ENCODE measurements at places on chromosomes 6 and 20.

GRCh38 chr20:46930640-46931339, 36.1 kb downstream of the EYA2 start:
- no peak for DNase-seq

DNA sequence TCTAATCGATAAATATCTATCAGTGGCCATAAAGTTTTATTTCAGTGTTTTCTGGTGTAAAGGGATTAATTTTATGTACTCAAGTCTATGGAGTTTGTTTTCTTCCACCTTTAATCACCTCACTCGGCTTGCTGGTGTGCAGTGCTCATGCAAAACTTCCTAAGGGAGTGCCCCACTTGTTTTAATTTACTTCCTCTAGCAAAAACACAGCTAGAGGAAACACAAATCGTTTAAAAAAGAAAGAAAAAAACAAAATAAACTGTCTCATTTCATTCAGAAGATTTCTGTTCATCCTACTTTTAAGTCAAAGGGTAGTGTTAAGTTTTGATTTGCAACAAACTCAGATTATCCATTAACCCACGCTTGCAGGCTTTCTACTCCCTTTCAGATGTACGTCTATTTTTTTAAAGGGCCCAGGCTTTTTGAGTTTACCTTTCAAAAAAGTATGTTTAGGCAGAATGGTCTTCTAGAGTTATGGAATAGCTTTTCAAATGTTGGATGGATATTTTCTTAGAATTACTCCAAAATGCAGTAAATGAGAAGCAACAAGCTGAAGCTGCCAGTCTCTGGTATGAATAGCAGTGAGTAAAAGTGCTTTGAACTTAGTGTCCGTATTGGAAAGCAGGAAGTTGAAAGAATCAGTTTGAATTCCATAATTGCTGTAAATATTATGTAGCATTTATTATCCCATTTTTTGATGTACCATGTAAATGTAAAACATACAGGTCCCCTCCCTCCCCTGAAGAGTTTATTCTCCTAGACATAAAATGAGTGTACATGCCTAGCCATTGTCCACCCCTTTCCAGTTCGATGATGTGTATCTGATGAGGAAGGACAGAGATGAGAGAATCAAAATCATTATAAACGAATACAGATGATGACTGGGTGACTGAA, 113.3 kb downstream of the SLC16A10 start:
- DNase-seq: peak; percentile 45

DNA sequence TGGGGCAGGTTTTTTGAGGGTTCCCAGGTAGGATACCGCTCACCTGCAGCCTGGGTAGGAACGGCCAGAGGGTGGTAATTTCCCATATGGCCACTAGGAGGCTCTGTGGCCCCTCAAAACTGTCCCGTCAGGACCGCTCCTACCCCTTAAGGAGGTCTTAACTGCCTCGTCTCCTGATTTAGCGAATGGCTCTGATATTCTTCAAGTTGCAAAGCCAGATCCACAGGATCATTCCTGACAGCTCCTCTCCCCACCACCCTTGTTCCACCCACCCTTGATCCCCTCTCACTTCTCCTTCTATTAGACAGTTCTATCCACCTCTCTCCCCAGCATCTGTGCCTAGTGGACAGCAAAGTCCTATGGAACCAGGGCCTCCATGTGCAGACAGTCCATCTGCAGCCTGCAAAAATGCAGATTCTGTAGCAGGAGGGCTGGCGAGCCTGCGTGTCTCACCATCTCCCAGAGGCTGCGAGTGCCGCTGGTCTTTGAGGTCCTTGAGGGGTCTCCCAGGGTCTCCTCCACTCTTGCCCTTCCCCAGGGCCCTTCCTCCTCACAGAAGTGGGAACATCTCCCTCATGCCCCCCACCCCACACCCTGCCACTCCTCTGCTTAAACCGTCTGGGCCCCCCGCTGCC, 34.3 kb upstream of the ZBP1 start:
- peak; percentile 57 for DNase-seq

- DNase-seq: no peak
These were observed 30.6 kb upstream of the LMBRD1 start for GRCh38 chr6:69827276-69827893.

- peak; percentile 43 for DNase-seq
These were observed 59.5 kb upstream of the RNF144B start for GRCh38 chr6:18327626-18328025.

- DNase-seq: no peak
These were observed 19.5 kb upstream of the MAP3K4 start for GRCh38 chr6:160972111-160972510.

GRCh38 chr6:133991096-133991593, 38.1 kb downstream of the TBPL1 start:
- DNase-seq: no peak
